ENCODE measurements at places on chromosomes 11 and 22.

DNA sequence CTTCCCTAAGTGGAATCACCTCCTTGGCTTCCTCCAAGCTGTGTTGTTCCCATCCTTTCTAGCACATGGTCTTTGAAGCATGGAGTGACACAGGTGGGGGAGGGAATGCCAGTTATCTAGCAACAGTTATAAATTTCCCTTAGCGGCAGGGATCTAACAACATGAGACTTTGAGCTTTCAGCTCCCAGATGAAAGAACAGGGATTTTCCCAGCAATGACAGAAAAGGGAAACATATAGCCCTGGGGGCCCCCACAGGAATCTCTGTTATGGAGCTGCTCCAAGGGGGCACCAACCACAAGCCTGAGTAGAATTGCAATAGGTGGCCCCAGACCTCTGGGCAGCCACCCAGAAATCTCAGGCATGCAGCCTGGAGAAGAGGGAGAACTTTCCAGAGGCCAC is 163.0 kb downstream of the GRIK4 start:
- DNase-seq, result peak; percentile 83

DNA sequence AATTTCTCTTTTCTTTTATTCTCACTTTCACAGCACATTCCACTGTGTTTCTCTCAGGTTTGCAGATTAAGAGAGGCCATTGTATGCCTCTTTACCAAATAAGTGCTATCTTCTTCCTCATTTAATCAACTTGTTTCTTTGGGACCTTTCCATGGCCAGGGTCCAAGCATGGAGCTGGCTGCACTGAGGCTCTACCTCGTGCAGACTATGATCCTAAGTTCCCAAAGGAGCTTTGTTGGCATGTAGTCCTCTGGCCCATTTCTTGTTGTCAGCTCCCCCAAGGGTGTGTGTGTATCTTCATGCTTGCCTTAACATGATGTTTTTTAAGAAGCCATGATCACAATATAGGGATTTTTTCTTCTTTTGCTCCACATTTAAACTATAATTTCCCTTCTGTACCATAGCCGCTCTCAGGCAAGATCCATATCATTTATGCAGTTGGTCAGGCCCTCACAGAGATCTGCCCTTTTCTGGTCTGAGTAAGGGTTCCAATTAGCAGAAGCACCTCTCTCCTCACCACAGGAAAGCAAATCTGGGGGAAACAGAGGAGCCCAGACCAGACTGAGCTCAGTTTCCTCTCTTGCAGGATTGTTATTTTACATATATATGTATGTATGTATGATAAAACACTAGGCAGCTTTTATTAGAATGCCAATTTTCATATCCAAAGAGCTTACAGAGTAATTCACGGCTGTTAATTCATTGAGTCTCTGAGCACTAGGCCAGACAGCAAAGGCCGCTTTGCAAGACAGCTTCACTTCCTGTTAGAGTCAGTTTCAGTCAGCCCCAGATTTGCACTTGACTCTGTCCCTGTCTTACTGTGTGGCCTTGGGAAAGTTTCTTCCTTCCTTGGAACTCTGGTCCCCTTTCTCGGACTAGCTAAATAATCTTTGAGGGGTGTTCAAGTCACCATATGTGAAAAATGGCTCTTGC is 34.3 kb downstream of the CYB5R2 start:
- DNase-seq, result no peak

DNA sequence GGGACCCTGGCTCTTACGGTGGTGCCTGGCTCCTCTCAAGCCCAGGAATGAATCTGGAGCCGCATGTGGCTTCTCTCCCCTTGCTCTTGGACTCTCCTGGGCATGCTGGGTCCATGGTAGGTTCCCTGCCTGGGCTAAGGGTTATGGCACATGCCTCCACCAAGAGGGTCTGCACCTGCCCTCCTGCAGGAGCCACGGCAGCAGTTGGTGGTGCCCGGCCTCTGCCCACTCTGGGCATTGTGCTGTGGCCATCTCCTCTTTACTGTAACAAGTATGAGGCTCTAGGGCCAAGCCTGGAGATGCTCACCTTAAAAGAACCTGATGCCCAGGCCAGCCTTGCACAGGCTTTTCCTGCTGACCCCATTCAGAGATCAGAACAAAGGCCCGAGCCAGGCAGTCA is 104.0 kb upstream of the PITPNB start:
- DNase-seq, result no peak

- no peak for DNase-seq
Measured at GRCh38 chr22:33192156-33192555, 134.0 kb upstream of the SYN3 start.

DNA sequence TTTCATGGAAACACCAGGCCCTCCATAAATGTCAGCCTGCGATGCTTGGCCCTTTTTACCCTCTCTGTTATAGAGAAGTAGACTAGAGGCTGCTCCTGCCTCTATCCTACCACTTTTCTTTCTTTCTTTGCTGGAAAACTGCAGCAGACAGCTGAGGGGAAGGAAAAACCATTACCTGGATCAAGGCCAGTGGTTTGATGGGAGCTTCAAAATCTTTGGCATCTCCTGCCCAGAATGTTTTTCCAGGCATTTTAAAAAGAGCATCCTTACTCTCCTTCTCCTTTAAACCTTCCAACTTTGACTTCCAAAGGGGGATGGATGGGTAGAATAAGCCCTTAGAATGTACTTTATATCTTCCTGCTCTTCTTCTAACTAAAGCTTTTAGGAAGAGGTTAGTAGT is 44.9 kb downstream of the EXT2 start:
- no peak for DNase-seq

DNA sequence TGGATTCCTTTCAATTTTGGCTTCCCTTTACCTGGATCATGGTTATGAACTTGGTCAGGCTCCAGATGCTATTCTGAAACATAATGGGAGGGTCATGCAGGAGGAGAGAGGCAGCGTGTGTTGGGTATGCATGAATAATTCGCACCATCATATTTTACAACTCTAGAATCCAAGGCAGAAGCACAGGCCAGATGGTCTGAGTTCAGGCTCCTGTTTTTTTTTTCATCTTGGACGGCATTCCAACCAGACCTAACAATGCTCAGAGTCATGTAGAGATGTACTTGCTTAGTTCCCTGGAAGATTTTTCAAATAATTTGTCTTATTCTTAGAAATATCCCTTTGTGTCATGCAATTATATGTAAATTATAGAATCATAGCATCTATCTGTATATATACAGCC is 393.5 kb downstream of the JRKL start:
- no peak for DNase-seq

DNA sequence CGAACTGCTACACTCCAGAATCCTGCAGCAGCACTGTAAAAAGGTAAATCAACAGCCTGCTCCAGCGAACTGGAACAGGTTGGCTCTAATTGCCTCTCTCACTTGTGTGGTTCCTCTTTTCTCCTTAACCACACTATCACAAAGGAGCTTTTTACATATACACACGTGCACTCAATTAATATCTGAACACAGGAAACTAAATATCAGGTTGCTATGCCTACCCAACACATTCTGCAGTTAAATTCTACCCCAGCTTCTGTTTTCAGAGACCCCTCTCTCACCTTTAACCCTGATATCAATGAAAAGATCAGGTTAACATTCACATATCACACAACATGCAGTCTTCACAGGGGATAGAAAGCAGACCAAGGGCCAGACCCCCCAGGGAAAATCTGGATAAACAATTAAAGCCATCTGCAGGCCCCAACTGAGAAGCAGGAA is 11.0 kb downstream of the RBFOX2 start:
- no peak for DNase-seq

DNA sequence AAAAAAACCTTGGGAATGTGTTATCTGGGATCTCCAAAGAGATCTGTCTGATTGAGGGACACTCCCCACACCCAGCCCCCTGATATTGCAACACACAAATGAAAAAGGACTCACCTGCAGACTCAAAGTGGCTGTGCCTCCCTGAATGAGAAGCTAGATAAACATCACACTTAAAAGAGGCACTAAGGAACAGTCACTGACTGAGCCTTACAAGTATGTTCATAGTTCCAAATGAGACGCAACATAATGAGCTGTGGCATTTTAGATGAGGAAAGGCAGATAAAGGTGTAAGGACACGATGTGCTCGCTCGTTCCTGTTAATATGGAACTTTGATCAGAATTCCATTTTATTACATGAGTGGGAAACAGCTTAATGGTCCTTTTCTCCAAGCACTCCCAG is 21.0 kb upstream of the CFAP300 start:
- DNase-seq, result no peak

DNA sequence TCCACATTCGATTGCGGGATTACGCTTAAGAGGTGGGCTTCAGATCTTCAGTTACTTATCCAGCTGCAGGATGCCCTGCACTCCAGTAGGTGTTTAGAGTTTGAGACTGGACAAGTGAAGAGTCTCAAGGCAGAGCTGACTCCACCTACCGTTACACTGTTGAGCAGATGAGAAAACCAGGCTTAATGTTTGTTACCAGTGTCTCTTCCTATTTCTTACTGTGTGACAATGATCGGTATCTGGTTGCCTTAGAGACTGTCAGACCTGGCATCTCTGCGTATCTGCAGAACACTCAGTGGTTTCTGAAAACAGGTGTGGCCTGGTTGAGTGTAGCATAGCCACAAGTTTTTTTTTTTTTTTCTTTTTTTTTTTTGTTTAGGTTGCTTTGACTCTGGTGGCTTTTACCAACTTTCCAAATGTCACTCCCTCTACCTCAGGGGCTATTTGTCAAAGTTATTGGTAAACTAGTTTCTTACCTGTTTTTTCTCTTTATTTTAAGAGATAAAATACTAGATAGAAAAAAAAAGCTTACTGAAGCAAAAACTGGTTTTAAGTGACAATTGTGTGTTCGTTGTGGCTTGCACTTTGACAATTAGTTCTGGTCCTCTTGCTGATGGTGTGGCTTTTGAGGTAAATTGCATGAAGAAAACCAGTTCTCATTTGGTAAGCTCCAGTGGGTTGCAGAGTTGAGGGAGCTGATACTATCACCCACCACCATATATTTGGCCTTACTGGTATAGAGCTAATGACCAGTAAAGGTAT is 284.8 kb downstream of the ETS1 start:
- DNase-seq, result no peak

GRCh38 chr22:33515795-33516194 is 404.5 kb downstream of the LARGE1 start:
- DNase-seq, result no peak

DNA sequence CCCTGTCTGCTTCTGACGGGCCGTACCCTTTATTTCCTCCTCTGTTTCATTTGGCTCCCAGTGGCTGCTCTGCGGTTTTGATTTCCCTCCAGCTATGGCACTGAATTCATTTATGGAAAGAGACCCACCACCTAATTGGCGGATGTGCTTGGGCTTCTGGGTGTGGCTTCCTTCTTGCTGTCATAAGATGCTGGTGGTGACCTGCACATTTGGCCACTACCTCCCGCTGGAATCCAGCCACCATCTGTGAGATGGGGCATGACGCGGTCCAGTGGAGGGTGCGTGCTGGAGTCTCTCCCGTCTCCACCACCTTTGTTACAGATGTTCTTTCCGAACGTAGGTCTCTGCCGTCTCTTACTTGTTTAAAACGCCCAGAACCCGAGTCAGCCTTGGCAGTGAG is 47.7 kb upstream of the FADD start:
- DNase-seq, result peak; percentile 15

DNA sequence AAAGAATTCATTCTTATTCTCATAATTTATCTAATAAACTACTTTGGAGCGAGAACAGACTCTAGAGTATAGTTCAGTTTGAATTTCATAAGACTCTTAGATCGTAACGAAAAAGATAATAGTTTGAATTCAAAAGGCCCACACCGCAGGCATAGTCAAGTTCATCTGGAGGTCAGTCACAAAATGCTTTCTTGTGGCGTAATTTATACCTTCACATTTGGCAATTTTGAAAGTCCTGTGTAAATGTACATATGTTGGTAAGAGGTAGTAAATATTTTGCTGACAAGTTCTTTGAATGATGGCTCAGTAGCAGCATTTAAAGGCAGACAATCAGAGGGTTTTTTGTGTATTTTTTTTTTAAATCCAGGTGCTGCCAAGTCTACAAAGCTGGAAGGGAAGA is 88.1 kb downstream of the TEAD1 start:
- no peak for DNase-seq

DNA sequence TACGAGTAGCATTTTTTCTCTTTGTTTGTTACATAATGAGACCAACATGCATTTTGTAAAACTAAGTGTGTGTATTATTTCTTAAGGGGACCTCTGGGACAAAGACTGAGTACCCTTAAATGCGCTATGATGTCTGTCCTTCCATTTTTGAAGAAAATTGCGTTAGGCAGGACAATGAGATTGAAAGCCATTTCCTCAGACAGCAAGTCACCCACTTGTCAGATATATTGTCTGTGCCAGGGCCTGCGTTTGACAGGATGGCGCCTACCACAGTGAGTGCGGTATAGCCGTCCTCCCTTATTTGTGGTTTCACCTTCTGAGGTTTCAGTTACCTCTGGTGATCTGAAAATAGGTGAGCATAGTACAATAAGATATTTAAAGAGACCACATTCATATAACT is 2.2 kb downstream of the AP2A2 start:
- no peak for DNase-seq

DNA sequence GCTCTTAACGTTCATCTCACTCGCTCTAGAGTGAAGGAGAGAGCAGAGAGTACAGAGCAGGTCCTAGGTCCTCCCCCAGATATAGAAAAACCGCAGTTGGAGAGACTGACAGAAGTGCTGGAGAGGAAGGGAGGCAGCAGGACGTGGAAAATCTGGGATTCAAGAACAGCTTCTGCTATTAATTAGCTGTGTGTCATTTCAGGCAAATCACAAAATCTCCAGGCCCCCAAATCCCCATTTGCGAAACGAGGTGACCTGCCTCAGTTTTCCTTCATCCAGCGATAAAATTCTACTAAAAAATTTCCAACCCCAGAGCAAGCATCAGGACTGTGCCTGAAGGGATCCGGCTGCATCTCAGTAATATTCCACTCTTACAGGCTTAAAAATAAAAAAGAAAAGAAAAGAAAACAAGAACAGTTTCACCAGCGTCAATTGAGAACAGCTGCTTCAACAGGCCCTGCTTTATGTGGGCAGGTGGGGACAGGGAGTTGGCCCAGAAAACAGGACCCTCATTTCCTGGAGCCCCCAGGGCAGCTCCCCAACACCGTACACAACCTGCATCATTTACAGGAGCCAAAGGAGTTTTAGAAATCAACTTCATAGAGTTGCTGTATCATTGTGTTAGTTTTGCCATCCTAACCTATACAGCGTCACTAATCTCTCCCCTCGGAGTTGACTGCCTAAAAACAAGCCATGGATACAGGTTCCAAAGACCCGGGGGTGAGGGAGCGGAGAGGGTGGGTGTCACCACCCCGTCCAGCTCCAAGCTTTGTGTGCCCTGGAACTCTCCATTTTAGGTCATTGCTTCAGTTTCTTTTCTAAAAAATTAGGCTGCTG is 2.3 kb upstream of the MALAT1 start:
- peak; percentile 47 for DNase-seq

GRCh38 chr11:57881647-57882046 is 120.0 kb downstream of the CTNND1 start:
- no peak for DNase-seq

GRCh38 chr11:67211656-67212436 is 54.4 kb upstream of the GRK2 start:
- no peak for DNase-seq

- DNase-seq, result peak; percentile 32
Measured at GRCh38 chr11:47411884-47412746, 3.7 kb downstream of the SLC39A13 start.

Measured in fibroblast of lung (primary cell).